Left renal cortex interstitium (tissue), 4 donors: ENCODE measurements at places on chromosomes 4 and X. TPM values are rescaled to one million over a fixed set of nuclear protein-coding genes. Genes with fewer than 3 reads are reported as not detected.

DNA sequence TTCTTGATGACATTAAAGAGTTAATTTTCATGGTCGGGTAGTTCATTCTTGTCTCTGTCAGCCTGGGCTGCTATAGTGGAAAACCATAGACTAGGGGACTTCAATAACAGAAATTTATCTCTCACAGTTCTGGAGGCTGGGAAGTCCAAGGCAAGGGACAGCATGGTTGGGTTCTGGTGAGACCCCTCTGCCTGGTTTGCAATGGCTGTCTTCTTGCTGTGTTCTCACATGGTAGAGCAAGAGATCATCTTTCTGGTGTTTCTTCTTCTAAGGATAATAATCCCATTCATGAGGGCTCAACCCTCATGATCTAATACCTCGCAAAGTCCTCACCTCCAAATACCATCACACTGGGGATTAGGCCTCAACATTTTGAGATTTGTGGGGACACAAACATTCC is 50.1 kb downstream of the RHOH start:
- no peak for DNase-seq

The CYSLTR1 gene
- 1.9 TPM for polyA plus RNA-seq

- DNase-seq: no peak
Measured at GRCh38 chr4:156884183-156884582, 87.4 kb downstream of the PDGFC start.

The IL9R gene
- not detected for polyA plus RNA-seq

The COL4A5 gene
- polyA plus RNA-seq: 134 TPM

- DNase-seq: no peak
Measured at GRCh38 chrX:12790885-12791256, 341 bp upstream of the PRPS2 start.

The MAGEA2 gene
- polyA plus RNA-seq: not detected

DNA sequence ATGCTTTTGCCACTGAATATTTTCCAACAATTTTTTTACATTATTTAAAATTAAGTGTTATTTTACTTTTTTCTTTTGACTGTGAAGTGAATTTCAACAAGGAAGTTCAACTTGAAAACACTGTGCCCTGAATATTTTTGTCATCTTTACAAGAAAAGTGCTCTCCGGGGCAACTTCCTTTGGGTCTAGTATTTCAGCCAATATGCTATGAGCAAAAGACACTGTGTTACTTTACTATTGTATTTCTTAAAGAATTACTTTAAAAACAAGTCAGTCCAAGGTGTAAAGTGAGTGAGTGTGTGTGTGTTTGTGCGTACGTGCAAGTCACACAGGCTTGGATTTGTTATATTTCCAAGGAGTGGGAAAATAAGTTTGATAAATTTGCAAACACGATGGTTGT is 7.6 kb upstream of the USP53 start:
- DNase-seq: no peak

DNA sequence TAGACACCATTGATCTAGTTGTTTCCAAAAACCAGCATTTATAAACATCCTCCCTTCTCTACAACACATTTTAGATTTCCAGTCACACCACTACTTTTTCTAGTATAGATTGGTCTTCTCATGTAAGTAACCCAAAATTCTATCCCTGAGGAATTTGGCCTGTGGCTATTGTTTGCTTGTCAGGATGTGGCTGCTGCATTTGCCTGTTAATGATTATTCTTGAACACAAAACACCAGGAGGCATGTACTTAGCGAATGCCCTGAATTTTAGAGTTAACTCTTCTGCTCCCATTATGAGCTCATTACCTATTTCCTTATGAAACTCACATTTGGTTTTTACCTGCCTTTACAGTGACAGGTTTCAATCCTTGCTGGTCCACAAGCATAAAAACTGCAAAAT is 102.0 kb upstream of the FSTL5 start:
- DNase-seq: no peak

- DNase-seq: no peak
Measured at GRCh38 chrX:78708262-78708661, 39.3 kb upstream of the LPAR4 start.

- peak; percentile 15 for DNase-seq
Measured at GRCh38 chr4:48578132-48578968, 88.3 kb downstream of the ZAR1 start.

DNA sequence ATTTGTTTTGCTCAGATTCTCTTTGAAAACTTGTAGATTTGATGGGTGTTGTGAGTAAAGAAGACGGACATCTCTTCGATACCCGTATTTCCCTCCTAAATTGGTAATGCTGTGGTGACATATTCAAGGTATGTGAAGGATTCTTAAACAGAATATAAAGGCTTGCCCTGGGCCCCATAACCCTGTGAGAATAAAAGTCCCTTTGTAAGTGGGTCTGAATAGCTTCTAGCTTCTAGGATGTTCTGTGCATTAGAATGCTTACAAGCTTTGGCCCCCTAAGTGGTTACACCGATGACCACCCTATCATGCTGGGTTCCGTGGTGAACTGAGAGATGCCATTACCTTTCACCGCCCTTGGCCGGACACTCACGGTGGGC is 574 bp upstream of the MOB1B start:
- DNase-seq: no peak

DNA sequence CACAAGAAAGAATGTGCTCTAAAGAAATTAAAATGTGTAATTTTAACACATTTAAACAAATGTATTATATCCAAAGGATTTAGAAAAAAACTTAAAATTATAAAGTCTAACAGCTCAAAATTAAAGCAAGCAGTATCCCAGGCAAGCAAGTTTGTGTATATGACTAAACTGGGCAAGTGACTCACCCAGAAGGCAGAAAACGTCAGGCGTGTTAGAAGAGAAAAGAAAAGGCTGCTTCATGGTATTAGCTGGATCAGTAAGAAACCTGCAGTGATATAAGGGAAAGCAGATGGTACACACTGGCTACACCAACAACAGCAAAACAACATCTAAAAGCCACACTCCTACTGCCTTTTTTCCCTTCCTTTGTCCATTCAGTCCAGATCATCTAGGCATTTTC is 250.6 kb upstream of the NDST3 start:
- no peak for DNase-seq

- no peak for DNase-seq
Measured at GRCh38 chr4:72991873-72992272, 77.6 kb downstream of the COX18 start.

GRCh38 chr4:130850019-130850524 is 1754.1 kb downstream of the C4orf33 start:
- DNase-seq: no peak

- DNase-seq: no peak
Measured at GRCh38 chr4:169557061-169557636, 55.2 kb downstream of the NEK1 start.

The PWWP3B gene
- 3.1 TPM for polyA plus RNA-seq

The UGT2B17 gene
- polyA plus RNA-seq: 0.14 TPM

DNA sequence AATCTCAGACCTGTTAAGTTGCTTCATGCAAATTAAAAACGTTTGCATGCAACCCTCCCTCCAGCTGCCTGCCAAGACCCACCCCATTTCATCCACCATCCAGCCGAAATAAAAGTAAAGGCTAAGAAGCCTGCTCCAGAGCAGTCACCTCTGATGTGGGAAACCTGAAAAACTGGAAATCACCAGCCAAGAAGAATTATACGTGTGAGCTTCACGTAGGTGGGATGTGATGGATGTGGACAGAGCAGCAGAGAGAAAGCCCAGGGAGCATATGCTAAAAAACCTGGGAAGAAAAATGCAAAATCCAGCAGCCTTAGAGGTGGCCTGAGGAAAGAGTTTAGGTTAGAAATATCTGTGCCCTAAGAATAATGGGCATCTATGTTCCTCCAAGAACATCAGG is 160.6 kb upstream of the STS start:
- DNase-seq: no peak

- no peak for DNase-seq
Measured at GRCh38 chrX:108696690-108697089, 39.7 kb downstream of the IRS4 start.

DNA sequence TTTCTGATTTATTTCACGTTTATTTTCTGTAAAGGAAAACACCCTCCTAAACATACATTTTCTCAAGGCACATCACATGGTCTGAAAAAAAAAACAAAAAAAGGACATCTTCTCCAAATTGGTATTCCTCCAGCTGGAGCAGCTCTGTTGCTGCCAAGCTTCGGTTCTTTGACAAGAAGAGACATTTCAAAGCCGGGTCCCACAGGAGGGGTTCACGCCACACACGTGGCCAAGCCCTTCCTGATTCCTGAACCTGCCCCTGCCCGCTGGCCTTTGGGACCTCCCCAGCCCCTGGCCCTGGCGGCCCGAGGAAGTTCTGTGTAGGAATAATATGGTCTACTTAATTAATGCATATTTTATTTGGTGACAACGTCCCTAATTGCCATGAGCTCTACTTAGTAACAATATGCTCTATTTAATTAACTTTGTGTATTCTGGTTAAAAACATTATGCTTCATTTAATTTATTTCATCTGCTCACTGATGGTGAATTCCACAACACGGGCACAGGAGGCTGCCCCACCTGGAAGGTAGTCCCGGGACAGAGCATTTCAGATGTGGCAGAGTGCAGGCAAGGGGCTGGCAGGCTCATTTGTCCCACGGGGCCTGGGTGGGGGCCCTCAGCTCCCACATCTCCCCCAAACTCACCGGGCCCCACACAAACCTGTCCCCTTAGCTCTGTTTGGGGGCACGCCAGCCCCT is 5.4 kb upstream of the RGS12 start:
- no peak for DNase-seq
